Memory B cell (primary cell): ENCODE measurements at places on chromosomes 2 and 18.

- DNase-seq: no peak
Measured at GRCh38 chr2:203569677-203570316, 34.7 kb upstream of the RAPH1 start.

DNA sequence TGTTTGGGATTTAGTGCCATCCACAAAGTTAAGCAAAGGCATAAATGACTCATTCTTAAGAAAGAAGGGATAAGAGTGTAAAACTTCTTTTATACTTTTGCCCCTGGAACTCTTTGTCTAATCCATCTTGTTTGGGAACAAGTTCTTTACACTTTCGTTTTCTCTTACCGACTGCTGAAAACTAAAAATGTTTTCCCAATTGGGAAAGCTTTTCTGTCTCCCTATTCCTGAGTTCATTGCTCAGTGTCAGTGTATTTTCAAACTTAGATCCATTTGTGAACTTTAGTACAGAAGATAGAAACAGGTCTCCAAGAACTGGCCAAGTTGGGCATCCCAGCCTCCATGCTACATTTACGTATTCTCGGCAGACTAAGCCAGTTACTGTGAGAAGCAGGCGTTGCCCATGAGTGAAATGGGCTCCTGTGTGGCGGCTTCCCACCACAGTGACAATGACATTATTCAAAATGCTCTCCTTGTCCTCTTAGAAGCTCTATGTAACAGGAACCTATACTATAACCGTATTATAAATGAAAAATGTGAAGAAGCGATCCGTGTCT, 51.7 kb downstream of the TGOLN2 start:
- DNase-seq: no peak

- no peak for DNase-seq
Measured at GRCh38 chr2:71646028-71646427, 192.7 kb downstream of the DYSF start.

DNA sequence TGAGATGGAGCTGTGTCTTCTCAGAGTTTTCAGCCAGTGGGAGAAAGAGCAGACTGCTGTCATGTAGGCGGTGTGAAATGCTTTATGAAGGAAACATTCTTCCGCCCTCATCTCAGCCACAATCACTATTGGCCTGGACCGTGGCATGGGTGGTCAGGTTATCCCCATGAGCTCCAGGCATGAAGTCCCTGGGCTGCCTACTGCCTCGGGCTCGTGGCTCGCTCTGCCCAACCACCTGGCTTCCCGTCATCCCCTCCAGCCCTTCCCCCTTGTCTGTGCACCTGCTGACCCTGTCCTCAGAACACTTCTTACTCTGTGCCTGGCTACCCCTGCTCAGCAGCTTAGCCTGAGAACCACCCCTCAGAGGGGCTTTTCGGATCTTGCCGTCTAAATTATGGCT, 15.5 kb downstream of the COLEC11 start:
- no peak for DNase-seq

GRCh38 chr2:172208791-172209325, 106.2 kb upstream of the DLX2 start:
- DNase-seq: no peak
